ENCODE measurements at places on chromosomes 7 and 10. TPM values are rescaled to one million over a fixed set of nuclear protein-coding genes. Genes with fewer than 3 reads are reported as not detected.

DNA sequence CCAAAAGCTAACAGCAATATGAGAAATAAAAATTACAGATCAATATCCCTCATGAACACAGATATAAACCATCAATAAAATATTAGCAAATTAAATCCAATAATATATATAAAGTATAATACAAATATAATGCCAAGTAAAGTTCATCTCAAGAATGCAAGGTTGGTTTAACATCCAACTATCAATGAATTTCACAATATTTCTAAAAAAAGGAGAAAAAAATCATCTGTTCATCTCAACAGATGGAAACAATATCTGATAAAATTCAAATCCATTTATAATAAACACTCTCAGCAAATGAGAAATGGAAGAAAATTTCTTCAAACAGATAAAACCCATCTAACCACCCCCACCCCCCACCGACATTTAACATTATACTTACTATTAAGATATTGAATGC, 86.9 kb downstream of the SIRT1 start:
- DNase-seq = no peak

GRCh38 chr7:116630932-116631671, 40.9 kb upstream of the MET start:
- DNase-seq = no peak

The UCMA gene
- not detected for total RNA-seq

The VIM gene
- 191 TPM for total RNA-seq

- no peak for DNase-seq
These were observed 138.4 kb downstream of the ST7 start for GRCh38 chr7:117091721-117092120.

- DNase-seq = no peak
These were observed 79.0 kb upstream of the CHST15 start for GRCh38 chr10:124172181-124172916.

GRCh38 chr10:14837757-14838581, at the start of the genes CDNF, HSPA14 and MSANTD7:
CDNF (minus strand) TSS chr10:14838037; CDS start chr10:14837946, 91 bp downstream.
HSPA14 (plus strand) TSS chr10:14838306; CDS start chr10:14838403, 97 bp downstream.
MSANTD7 (plus strand) TSS chr10:14838306; CDS start chr10:14842285, 3,979 bp downstream.
- DNase-seq = peak; percentile 97

DNA sequence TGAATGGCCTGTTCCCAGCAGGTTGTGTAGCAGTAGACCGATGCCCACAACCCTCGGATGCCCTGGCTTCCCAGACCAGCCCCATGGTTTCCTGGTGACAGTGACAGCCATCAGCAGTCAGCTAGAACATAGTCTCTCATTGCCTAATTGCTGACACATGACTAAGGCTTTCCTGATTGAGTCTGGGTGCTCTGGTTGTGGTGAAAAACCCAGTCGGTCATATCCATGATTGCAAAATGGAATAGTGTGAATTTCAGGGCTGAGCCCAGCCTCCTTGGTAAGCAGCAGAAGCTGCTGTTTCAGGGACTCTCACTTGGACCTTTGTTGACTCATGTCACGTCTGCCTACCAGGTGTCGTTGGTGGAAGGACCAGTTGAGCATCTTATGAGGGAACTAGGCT, 36.6 kb downstream of the POR start:
- DNase-seq = no peak

- no peak for DNase-seq
These were observed 85.0 kb upstream of the KIF5B start for GRCh38 chr10:32141018-32141807.

The TBXAS1 gene
- total RNA-seq = 2.9 TPM

DNA sequence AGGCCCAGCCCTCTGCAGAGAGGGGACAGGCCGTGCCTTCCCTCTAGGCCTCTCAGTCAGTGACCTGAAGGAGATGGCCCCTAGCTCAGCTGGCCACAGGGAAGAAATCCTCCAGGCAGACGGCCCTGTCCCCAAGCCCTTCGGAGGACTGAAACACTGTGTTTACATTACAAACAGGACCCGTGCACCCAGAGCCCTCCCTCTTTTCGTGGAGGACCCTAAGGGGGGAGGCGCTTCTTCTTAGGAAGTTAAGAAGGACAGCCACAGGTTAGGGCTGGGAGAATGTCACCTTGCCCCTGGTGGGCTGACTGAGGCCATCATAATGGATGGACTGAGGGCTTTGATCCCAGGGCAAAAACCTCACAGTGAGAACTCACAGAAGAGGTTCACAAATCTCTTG, 154.9 kb downstream of the SLIT1 start:
- no peak for DNase-seq

GRCh38 chr10:121242741-121243608, 355.3 kb downstream of the FGFR2 start:
- DNase-seq = no peak

The NYAP1 gene
- total RNA-seq = 55.0 TPM

- no peak for DNase-seq
These were observed 110.7 kb downstream of the RALA start for GRCh38 chr7:39733881-39734632.

DNA sequence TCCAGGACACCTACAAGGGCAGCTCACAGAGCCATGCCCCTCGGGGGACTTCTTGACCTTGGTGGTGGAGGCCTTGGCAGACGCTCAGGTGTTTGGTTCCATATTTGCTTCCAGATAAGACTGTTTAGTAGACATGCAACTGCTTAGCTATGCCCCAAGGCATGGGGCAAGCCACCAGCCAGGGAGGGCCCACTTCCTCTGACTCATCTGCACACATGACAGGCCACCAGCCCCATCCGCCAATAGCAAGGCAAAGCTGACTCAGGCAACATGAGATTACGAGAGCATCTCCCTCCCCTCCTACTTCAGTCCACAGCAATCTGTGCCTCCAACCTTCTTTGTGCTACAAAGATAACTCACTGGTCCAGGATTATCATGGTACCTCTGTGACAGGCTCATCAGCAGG, 54.9 kb downstream of the KCNMA1 start:
- DNase-seq = no peak

- DNase-seq = no peak
These were observed 8.1 kb upstream of the CUZD1 start for GRCh38 chr10:122853665-122854313.

DNA sequence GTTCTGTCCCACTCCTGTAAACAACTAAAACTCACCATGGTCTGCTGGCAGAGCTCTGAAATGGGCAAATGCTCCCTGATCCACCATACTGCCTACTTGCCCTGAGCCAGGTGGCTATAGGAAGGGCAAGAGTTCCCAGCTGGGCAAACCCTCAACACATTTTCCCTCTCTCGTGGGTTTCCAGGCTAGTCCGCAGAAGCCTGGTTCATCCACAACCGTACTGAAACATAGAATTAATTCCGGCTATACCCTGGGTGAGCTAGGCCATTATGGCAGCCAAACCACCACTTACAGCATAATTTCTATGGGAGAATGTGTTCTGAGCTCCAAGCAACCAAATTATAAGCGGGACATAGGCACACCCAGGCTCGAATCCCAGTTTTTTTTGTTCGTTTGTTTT, 20.1 kb upstream of the DDIT4 start:
- DNase-seq = no peak

DNA sequence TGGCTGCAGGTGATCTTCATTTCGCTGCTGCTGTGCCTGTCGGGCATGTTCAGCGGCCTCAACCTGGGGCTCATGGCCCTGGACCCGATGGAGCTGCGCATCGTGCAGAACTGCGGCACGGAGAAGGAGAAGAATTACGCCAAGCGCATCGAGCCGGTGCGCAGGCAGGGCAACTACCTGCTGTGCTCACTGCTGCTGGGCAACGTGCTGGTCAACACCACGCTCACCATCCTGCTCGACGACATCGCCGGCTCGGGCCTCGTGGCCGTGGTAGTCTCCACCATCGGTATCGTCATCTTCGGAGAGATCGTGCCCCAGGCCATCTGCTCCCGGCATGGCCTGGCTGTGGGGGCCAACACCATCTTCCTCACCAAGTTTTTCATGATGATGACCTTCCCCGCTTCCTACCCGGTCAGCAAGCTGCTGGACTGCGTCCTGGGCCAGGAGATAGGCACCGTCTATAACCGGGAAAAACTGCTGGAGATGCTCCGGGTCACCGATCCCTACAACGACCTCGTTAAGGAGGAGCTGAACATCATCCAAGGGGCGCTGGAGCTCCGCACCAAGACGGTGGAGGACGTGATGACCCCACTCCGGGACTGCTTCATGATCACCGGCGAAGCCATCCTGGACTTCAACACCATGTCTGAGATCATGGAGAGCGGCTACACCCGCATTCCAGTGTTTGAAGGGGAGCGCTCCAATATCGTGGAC, 1.3 kb downstream of the CNNM2 start:
- DNase-seq = no peak

DNA sequence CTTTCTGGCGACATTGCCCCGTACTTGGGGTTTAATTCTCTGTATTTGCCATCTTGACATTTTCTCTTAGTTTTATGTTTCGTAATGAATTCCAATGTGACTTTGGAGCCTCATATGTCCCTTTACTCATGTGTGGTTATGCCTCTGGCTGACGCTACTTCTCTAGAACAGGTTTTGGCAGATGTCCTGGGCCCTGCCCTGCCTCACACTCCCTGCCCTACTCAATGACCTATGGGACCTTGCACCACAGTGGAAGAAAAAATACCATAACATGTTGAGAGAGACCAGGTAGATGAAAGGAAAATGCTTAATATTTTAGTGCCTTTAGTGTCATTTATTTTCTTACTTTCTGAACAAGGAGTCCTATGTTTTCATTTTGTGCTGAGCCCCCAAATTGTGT, 400.5 kb downstream of the TFEC start:
- DNase-seq = no peak

The CPA2 gene
- not detected for total RNA-seq

- DNase-seq = no peak
These were observed 14.4 kb upstream of the MYL7 start for GRCh38 chr7:44155191-44156185.

GRCh38 chr7:155518633-155519032, 27.7 kb downstream of the CNPY1 start:
- DNase-seq = no peak

The FIGNL1 gene
- 42.4 TPM for total RNA-seq

GRCh38 chr7:143419880-143420279, 11.2 kb upstream of the EPHA1 start:
- no peak for DNase-seq

The GNGT1 gene
- not detected for total RNA-seq

DNA sequence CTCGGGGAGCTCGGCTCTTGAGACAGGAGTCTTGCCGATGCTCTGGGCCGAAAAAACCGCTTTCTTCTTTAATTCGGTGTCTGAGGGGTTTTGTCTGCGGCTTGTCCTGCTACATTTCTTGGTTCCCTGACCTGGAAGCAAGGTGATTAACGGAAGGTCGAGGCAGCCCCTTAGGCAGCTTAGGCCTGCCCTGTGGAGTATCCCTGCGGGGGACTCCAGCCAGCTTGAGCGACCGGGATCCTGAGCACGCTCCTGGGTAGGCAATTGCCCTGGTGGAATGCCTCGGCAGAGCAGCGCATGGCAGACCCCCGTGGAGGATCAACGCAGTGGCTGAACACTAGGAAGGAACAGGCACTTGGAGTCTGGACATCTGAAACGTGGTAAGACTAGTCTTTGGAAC, 30.5 kb upstream of the GHITM start:
- no peak for DNase-seq

GRCh38 chr10:127928021-127928806, 21.3 kb downstream of the PTPRE start:
- DNase-seq = no peak
